ENCODE measurements at places on chromosomes 1 and 21.

- DNase-seq: no peak
Observed at GRCh38 chr1:9362488-9362887, 69.8 kb downstream of the SPSB1 start.

- no peak for DNase-seq
Observed at GRCh38 chr1:7589080-7589735, 181.9 kb upstream of the VAMP3 start.

GRCh38 chr21:43021191-43021590 lies 46.8 kb downstream of the PKNOX1 start:
- DNase-seq: no peak

DNA sequence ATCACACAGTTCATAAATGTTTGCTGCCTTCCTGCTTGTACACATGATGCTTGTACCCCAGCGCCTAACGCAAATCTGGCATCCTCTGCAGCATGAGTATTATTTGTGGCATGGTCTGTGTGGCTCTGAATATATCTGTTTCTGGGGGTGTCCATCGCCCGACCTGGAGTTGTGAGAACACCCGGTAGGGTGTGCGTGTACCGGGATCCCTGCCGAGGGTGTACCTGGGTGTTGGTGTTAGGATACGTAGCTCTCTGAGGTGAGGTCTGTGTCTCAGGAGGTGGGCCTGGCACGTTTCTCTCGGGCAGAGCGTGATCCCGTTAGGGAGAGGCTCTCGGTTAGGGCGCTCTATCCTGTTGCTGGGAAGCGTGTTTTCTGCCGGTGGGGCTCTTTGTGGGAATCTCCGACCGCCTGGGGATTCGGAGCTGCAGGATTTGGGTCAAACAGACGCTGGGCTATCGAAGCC lies 10.4 kb upstream of the CDC20 start:
- no peak for DNase-seq

- DNase-seq: peak; percentile 73
Observed at GRCh38 chr1:40877698-40878097, 15.5 kb upstream of the CITED4 start.

DNA sequence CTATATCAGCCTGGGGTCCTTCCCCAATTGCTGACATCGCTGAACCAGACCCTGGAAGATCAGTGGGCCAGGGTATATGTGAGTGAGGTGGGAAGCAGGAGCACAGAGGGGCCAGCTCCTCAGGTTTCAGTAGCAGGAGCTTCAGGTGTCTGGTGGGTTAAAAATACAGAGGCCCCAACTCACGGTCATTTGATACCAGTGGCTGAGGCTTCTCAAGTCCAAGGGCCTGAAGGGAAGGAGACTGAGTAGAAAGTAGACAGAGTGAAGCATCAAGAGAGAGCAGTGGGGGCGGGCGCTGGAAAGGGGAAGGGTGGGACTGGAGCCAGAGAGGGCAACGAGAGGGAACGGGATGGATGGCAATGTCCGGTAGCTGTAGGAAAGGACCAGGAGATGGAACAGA lies 2.0 kb upstream of the CASQ1 start:
- no peak for DNase-seq

- no peak for DNase-seq
Observed at GRCh38 chr1:169483500-169483966, 2.2 kb downstream of the SLC19A2 start.

- DNase-seq: no peak
Observed at GRCh38 chr1:206872139-206872538, 6.7 kb downstream of the IL20 start.

DNA sequence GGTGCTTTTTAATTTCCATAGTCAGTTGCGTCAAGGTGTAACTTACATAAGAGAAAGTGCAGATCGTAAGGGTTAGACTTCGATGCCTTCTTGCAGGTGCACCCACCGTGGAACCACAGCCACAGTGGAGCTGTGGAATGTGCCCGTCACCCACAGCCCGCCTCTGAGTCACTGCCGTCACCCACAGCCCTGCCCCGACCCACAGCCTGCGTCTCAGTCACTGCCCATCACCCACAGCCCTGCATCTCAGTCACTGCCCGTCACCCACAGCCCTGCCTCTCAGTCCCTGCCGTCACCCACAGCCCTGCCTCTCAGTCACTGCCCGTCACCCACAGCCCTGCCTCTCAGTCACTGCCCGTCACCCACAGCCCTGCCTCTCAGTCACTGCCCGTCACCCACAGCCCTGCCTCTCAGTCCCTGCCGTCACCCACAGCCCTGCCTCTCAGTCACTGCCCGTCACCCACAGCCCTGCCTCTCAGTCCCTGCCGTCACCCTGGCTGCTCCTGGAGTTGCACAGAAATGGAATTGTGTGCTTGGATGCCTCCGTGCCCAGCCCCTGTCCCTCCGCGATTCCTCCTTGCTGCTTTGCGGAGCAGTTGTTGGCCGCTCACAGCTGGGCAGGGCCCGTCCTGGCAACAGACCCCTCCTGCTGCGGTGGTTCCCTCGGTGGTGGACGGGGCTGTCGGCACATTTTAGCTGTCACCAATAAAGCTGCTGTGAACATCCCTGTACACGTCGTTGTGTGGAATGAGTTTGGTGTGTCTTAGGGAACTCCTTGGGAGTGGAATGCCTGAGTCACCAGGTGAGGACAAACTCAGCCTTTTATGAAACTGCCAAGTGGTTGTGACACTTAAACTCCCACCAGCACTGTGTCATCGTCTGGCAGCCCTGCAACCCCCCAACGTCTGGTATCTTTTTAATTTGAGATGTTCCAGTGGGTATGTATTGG lies 44.9 kb upstream of the COL6A2 start:
- DNase-seq: no peak

DNA sequence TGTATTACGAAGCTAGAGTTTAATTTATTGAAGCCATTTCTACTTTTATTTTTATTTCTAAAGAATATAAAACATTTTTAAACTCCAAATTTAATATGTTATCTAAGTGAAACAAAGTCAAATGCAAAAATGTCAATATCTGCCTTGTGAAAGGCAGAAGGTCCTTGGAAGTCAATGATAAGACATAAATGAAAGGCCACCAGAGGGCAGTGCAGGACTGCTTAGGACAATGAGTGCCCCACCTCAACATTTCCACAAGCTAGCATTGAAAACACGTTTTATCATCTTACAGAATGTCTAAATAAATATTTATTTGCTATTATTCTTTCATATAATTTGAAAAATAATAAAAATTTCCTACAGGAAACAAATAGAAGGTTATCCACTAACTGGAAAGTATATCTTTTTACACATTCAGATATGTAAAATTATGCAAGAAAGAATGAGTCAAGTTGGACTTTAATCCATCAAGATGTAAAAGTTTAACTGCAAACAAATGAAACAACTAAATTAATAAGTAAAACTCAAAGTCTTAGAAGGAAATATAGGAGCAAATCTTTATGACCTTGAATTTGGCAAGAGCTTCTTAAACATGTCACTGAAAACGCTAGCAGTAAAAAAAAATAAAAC lies 140.1 kb upstream of the FMN2 start:
- peak; percentile 76 for DNase-seq

- no peak for DNase-seq
Observed at GRCh38 chr21:36806103-36806502, 107.2 kb downstream of the SIM2 start.

DNA sequence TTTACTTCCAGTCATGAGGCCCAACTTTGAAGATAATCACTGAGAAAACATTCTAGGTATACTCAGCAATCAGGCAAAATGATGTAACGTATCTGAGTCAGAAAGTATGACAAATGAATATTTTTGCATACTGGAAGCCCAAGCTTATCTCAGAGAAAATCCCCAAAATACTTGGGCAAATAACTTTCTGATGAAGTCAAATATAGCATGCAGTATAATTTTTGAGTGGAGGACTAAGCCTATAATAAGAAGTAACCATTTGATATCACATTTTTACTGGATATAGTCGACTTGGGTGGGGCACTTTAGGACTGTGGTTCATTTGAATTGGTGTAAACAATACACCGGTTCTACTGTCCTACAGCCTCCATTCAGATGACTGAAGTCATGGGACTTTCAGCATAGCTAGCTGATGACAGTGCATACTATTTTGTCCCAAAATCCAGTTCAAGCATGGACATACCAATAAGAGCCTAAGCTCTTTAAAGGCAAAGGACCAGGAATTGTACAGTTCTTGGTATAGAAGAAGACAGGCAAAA lies 2.3 kb upstream of the GADD45A start:
- DNase-seq: no peak

DNA sequence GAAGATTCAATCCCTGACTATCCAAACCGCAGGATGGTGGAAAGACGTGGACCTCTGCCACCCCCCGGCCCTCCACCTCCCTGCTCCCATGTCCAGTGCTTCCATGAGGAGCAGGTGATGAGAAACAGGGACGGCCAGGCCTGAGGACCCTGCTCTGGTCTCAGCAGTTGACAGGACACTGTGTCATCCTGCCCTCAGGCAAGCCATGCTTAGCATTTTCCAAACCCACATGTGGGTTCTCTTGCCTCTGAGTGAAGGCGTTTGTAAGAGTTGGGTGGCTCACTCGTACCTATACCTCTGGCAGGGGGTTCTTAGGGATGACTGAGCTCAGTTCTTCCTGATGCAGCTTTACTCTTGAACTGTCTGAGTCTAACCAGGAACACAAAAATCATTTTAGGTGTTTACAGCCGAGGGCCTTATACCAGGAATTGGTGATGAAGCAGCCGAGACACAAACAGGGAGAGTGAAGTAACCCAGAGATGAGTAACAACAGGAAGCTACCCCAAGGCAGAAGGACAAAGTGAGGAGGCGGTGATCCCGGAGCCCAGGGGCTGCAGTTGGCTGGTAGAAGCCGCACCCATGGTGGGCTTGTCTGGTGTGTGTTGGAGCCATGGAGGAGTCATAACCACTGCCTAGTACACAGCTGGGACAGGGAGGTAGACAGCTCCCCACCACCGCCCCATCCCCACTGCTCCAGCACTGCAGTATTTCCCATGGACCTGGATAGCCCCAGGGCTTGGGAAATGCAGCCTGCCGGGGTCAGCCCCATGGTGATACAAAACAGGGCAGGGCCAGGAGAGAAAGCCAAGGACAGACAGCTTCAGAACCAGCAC lies 21.4 kb downstream of the MYBPH start:
- no peak for DNase-seq

DNA sequence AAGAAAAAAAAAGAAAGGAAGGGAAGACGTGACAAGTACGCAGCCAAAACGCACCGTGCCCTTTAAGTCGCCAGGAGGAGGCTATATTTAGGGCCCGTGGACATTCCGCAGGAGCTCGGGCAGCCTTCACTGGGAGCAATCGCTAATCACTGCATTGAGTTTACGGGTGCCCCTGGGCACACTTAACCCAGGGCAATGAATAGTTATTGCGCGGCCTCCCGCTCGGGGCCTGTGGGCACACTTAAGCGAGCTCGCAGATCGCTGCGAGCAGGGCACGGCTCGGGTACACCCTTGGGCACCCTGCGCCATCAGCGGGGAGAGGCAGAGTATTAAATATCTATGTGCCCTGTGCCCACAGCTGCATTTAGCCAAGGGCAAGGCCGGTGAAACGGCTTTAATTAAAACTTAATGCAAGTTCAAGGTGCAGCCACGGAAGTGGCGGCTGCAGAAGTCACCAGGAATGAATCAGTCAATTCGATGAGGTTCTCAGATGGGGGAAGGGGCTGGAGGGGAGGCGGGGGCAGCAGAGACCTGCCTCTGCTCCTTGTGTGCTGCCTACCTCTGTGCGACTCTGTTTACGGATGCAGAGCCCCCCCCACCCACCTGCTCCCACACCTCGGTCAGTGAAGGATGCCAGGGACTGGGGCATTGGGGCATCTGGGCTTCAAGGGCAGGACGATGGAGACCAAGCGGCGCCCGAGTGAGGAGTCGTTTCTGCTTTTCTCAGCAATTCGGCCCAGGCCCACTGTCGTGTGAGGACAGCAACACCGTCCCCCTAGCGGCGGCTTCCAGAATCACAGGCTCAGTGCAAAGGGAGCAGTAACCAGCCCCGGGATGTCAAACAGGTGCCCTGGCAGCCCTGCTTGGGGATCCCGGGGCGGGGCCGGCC lies 51.8 kb upstream of the TARDBP start:
- DNase-seq: peak; percentile 70

GRCh38 chr1:172051898-172052297 lies 210.6 kb downstream of the DNM3 start:
- DNase-seq: no peak

DNA sequence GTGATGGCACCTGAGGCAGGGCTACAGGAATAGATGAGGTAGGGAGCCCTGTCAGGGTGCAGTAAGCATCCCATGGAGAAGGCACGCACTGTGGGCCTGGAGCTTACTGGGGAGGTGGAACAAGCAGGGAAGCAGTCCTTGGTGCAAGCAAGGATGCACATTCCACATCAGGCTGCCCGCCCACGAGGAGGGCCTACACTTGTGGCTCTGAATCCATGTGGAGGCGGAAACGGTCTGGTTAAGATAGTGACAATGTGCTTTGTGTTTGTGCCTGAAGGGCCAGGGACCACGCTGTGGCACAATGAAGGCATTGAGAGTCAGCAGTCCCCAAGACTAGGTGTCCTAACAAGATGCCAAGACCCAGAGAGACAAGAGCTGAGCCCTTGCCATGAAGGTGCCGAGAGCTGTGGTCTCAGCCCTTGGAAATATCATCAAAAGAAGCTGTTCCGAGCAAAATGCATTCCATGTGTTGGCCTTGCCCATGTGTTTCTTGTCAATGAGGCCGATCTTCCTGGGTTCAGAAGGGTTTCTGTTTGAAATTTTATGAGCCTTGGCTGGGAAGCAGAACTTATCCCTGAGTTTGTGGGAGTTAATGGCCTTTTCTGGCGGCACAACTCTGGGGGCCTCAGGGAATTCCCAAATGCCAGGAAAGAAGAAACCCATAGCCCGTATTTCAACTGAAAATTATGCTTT lies 111.9 kb downstream of the NGF start:
- DNase-seq: no peak

DNA sequence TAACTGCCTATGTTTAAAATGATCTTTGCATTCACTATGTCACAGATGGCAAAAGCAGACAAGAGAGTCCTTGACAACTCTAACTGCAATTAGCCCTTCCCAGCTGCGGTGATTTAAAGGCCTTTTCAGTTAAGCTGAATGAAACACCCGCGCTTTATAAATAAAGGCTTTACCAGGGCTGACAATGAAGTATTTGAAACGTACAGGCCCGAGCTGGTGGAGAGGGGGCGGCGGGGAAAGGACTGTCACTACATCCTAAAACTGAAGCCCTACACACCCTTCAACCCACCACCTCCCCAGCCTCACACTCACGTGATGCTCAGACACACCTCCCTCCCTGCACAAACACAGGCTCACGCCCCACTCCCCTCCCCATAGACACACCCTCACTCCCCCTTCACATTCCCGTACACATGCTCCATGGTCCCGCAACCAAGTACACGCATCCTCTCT lies 45.5 kb downstream of the GRIK3 start:
- DNase-seq: peak; percentile 19

DNA sequence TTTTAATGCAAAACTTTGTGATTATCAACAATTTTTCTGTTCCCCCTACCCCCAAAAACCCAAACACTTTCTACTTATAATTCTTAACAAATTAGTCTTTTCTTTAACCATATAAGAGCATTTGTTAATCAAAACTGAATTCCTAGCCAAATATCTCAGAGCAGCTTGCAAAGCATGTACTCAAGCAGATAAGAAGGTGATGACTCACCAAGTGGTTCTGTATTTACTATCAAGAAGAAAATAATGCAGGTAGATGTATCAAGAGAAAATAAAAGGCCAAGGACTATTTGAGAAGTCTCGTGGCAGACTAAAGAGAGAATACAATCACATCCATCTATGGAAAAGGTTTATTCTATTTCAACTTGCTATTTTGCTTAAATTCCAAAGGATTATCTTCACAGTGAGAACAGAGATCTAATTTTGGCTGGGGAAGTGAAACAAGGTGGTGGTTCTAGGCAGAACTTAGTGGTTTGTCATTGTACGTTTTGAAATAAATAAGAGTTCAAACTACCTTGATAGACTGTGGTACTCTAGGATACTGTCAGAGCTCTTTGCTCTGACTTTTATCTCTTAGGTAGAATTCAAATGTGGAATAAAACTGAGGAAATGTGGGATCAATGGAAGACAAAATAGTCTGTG lies 94.7 kb upstream of the NRIP1 start:
- DNase-seq: no peak
